D721Med (cell line): ENCODE measurements at places on chromosomes 5 and 9.

DNA sequence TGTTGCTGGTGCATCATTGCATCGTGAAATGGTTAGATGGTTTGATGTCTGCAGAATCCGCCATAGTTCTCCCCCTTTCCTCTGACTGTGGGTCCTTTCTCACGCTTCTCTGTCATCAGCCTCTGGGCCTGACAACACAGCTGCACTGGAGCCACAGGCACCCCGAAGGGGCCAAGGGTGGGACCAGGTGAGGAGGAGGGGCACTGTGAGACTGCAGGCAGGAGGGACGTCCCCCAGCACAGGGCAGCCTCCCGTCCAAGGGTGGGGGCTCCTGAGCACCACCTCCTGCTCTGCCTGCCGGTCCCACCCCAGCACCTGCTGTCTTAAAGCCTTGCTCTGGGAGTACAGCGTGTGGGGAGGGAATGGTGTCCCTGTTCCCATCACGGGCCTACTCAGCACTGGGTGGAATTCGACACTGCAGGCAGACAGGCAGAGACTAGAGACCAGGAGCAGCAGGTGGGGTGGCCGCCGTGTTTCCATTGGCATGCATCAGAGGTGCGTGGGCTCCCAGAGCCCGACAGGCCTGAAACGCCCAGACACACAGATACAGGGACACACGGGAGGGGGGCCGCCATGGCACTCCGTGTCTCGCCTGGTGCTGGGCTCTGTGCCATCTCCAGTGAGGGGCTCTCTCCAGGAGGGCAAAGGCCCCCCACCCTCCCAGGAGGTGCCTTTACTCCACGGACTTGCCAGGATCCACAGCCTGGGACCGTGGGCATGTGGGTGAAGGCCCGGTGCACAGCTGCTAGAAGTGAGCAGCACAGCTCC, 15.0 kb downstream of the CACNA1B start:
- DNase-seq = no peak

- no peak for DNase-seq
Measured at GRCh38 chr9:126125577-126125976, 201.1 kb upstream of the MVB12B start.

DNA sequence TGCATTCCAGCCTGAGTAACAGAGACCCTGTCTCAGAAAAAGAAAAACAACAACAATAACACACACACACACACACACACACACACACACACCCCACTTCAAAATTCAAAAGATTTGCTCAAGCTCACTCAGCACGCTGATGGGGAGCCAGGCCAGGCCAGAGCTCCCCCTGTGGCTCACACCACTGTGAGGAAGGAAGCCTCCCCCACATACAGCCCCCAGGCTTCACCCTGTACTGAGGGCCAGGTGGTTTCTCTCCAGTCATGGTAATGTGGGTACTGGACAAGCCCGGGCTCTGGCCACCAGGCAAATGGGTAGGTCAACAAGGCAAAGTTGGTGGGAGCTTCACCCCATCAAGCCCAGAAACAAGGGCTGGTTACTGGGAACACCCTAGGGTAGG, 19.0 kb downstream of the ATOX1 start:
- no peak for DNase-seq

- no peak for DNase-seq
Measured at GRCh38 chr9:36862206-36863145, 171.6 kb downstream of the PAX5 start.

GRCh38 chr5:78837836-78838235, 147.3 kb downstream of the ARSB start:
- DNase-seq = no peak

- DNase-seq = no peak
Measured at GRCh38 chr5:147743678-147744374, 38.7 kb downstream of the JAKMIP2 start.

GRCh38 chr9:85136507-85136906, 467.0 kb downstream of the NTRK2 start:
- no peak for DNase-seq

DNA sequence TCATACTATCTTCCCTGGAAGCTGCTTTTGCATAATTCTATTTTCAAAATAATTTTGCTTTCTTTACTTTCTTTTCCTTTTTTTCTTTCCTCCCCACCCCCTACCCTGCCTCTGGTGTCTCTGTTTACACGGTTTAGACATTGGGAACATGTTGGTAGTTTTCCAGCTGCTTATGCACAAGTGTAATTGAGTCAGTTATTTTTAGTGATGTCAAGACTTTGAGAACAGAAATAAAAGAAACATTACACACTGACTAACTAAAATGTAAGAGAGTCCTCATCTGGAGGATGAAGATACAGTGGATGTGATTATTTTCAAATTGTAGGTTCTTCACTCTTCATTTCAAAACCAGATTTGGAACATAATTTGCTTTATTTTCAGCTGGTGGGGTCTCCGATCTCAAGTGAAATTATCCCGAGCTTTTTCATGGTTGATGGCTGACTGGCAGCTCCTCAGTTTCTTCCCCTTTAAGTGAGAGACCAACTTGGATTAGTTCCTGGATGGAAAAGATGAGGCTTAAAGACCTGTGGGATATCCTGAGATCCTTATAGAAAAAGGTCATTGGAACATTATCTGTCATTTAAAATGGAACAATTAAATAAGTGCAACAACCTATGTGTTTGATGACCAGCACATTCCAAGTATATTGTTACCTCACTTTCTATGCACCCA, 154.4 kb upstream of the ZNF462 start:
- no peak for DNase-seq

DNA sequence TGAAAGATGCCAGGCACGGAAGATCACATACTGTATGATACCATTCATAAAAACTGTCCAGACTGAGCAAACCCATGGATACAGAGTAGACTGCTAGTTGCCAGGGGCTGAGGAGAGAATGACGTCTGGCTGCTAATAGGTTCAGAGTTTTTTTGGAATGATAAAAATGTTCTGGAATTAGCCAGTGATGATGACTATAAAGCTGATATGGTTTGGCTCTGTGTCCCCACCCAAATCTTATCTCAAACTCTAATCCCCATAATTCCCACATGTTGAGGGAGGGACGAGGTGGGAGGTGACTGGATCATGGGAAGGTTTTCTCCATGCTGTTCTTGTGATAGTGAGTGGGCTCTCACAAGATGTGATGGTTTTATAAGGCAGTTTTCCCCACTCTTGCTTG, 37.4 kb downstream of the CAMSAP1 start:
- DNase-seq = no peak

DNA sequence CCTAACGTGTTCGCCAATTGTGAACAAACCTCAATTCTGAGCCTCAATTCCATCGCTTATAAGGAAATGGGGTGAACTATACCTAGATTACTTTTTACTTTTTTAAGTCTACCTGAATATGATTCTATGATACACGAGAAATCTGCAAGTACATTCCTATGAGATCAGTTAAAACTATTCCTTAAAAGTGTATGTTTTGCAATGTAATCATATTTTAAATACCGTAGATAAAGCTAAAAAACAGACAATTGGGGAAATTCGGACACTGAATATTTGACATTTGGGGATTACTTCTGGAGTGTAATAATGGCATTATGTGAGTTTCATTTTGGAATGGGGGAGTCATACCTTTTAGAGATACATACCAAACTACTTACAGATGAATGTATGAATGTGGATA, 62.3 kb downstream of the STRBP start:
- DNase-seq = no peak

GRCh38 chr5:155729684-155730059, 597.3 kb upstream of the SGCD start:
- no peak for DNase-seq

DNA sequence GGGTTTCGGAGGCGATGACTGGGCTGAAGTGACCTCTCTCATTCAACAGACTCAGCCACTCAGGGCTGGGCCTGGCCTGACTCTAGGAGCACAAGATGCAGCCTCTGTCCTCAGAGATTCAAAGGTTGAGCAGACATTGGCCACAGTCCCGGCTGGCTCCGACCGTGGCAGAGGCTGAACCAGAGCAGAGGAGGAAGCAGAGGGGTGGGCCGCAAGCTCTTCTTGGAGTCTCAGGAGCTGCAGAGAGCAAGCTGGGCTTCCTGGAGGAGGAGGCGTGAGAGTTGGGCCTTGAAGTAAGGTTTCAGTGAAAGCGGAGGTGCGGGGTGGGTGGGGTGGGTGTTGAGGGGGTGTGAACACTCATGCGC, 37.6 kb downstream of the ALG2 start:
- no peak for DNase-seq

GRCh38 chr5:37005946-37006540, 129.5 kb downstream of the NIPBL start:
- no peak for DNase-seq

GRCh38 chr5:157860898-157861890, 2.2 kb upstream of the CLINT1 start:
- DNase-seq = no peak

DNA sequence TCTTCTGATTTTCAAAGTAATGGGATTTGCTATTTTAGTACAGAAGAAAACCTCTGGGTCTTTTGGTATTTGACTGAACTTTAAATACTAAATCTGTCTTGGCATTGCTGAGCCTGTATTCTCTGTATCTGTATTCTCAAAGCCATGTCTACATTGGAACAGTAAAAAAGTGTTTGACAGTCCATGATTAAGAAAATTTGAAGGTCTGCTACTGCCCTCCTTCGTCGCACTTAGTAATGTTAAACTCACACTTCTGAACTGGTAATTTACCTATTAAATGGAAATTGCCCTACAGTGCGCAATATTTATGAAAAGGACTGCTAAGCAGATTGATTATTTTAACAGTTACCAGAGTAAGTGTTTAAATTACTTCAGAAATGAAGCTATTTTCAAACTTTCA, 165.7 kb upstream of the SMC2 start:
- no peak for DNase-seq

DNA sequence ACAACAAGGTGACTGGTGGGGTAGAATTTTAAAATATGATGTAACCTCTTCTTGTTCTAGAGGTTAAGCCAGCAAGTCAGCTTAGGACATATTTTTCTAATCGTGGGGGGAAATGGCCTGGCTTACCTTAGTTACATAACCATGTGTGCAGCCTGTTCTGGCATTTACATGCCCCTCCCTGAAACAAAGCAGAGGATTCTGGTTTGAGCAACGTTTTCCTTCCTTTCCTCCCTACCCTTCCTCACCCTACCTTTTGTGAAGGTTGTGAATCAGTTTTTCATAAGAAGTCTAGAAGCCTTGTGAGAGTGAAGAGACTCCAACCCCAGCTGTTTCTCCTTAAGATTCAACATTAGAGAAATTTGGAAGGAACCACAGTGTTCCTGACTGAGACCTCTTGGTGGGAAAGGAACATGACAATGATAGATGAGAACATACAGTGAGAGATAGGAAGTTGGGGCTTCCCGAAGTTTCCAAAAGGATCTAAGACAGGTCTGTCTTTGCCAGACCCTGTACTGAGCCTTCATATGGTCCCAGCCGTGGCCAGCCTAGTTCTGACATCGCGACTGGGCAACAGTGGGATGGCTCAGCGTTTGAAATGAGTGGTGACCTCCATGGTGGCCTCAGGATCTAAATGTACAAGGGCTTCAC, 365.2 kb downstream of the SPATA31D1 start:
- no peak for DNase-seq

DNA sequence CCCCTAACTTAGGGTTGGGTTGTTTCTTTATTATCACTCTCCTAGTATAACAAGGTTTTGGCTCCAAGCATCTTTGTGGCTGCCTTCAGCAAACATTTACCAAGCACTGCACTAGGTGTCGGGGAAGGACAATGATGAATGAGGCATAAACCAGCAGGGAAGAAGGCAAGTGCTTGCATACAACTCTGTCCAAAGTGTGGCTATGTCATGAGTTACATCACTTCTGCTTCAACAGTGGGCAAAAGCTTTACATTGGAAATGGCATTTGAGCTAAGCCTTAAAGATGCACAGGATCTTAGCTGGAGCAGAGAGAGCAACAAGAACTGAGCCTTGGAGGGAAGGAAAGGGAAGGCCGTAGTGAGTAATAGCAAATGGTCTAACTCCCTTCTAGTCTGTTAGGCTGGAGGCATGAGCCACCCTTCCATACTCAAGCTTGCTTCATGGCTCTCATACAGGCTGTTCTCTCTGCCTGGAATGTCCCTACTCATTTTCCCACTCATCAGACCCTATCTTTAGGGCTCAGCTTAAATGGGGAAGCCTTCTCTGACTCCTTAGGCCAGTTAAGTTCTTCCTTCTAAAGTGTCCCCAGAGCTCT, 121.8 kb downstream of the SEMA6A start:
- no peak for DNase-seq

GRCh38 chr9:69342769-69343168, 17.8 kb downstream of the ENTREP1 start:
- DNase-seq = no peak

GRCh38 chr9:104885818-104886709, 41.9 kb downstream of the ABCA1 start:
- no peak for DNase-seq

DNA sequence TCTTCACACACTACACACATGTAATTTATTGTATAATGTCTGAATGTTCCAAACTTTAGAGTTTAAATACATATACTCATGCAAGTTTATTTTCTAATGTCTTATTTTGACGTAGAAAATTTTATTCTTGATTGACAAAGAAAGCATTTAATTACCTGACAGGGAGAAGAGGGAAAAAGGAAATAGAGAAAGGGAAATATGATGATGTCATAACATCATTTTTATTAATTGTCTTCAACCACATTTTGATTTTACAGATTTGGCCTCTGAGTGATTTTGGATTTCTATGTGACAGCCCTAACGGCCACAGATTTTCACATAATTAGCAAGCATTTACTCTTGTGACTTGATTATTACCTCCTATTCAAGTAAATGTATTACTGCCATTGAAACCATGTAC, 106.1 kb upstream of the FSTL4 start:
- no peak for DNase-seq

GRCh38 chr5:143664623-143665022, 147.3 kb upstream of the HMHB1 start:
- DNase-seq = no peak

- no peak for DNase-seq
Measured at GRCh38 chr5:89095341-89095740, 212.4 kb upstream of the MEF2C start.

- DNase-seq = no peak
Measured at GRCh38 chr9:124098141-124098905, 86.8 kb downstream of the LHX2 start.

DNA sequence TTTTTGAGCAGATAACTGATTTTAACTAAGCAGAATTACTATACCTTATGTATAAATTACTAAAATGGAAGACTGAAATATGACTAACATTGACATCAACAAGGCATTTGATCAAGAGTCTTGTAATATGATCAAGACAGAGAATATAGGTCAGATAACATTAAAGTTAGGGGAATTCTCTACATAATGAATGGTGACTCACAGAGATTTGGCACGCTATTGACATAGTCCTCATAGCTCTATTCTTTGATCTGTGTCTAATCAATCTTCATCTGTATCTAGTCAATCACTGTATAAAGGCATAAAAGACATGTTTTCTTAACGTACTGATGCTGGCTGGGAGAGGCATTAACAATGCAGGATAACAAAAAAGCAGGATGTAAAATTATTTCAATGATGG, 17.4 kb downstream of the ABITRAM start:
- DNase-seq = no peak

- DNase-seq = no peak
Measured at GRCh38 chr5:150135557-150136304, 19.9 kb downstream of the PDGFRB start.

GRCh38 chr9:92467041-92467440, 15.3 kb downstream of the ASPN start:
- no peak for DNase-seq
